SHP77 treated with DMSO at 0.1 percent for 48 hours (cell line): ENCODE measurements at places on chromosomes 2 and 18.

DNA sequence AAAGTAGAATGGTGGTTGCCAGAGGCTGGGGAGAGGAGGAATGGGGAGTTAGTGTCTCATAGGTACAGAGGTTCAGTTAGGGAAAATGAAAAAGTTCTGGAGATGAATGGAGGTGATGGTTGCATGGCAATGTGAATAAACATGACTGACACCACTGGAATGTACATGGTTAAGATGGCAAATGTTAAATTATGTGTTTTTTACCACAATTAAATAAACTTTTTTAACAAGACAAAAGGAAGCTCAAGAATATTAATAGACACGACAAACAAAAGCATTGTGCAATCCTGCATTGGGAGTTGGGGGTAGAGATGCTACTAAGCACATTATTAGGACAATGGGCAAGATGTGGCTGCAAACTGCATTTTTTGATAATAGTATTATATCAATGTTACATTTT, 147.7 kb downstream of the TWIST2 start:
- no peak for DNase-seq

DNA sequence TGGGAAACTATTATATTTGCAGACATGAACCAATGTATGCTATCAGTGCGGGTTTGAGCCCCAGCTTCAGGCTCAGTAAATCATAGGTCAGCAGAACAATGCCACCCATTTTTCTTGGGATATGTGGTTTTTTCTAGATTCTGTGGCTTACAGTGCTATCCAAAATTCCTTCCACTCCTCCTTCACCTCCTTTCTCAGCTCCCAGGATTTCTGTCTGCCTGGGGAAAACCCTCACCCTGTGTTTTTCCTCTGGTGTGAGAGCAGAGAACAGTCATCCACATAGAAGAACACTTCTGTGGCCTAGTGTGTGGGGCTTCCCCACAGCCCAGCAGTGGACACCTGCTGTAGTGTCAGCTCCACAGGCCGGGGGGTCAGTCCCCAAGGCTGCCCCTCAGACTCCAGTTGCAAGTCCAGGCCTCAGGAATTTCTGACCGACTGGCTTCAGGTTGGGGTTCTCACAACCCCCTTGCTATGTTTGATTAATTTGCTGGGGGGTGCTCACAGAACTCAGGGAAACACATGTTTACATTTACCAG, 238.2 kb downstream of the LDLRAD4 start:
- no peak for DNase-seq

- DNase-seq, result no peak
Observed at GRCh38 chr18:60196836-60197606, 175.6 kb downstream of the MC4R start.

DNA sequence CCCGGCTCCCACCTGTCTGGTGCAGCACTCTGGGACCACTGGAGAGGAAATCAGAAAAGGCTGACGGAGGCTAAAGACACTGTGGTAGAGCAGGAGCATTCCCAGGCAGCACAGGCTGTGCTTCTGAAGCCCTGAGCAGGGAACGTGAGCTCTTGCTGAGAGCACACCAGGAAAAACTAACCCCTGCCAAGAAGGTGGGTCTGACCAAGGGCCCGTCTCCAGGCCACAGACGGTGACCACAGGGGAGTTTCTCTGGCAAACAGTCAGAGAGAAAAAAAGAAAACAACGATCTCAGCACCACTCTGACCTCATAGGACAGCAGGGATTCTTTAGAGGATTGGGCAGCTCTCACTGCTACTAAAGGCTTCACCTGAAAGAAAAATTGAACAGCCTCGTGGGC, 201.4 kb downstream of the AFF3 start:
- no peak for DNase-seq
